ENCODE measurements at places on chromosomes 1 and 21. TPM values are rescaled to one million over a fixed set of nuclear protein-coding genes. Genes with fewer than 3 reads are reported as not detected.

CRYAA gene
- polyA plus RNA-seq, result not detected

PACC1 gene
- polyA plus RNA-seq, result 8.1 TPM

PPIAL4G gene
- not detected for polyA plus RNA-seq

SLC25A34 gene
- 1.7 TPM for polyA plus RNA-seq

PRAMEF25 gene
- not detected for polyA plus RNA-seq

KLHDC9 gene
- polyA plus RNA-seq, result 5.8 TPM

ZNF695 gene
- 0.23 TPM for polyA plus RNA-seq

DNA sequence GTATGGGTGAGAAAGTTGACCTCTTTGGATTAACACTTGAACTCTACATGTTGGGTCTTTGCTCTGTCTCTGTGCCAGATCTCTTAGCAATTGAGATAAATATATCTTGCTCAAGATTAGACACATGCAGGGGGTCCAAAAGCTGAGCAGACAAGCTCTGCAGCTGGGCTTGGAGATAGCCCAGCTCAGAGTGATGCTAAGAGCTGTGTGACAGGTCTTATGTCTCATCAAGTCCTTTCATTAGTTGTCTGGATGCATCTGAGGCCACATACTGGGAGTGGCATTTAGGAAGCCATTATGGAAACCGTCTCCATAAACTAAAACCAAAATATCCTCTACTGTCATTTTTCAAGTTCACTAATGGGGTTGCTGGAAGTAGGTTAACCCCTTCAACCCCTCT, 289.4 kb upstream of the DUSP10 start:
- DNase-seq, result no peak

DNA sequence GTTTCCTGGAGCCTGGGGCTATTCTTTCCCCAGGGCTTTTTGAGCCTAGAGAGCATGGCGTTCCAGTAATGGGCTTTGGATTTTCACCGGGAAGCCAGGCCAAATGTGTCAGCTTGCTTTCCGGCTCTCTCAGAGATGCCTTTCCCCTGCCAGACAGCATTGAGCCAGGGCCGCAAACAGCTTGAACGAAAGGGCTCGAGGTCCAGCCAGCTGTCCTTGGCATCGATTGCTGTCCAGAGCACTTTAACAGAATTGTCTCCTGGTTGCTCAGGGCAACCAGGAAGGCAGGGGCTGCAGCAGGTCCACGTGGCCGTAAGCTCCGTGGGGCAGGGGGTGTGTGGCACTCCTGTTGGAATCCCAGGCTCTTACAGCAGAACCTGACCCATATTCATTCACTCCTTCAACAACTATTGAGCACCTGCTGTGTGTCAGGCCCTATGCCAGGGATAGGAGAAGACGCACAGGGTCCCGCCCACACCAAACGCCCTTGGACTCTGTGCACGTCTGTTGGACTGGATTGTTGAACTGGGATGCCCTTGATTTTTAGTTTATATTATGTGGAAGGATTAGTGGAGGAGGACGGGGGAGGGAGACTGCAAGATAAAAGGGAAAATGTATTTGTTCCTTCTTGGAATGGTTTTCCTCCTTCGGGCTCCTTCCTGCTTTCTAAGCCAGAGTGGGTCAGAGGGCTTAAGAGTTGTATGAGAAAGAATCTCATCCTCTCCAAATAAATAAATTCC, 38.7 kb upstream of the EFHD2 start:
- DNase-seq, result peak; percentile 78

- DNase-seq, result no peak
These were observed 1.2 kb upstream of the VPS45 start for GRCh38 chr1:150066328-150066727.

DNA sequence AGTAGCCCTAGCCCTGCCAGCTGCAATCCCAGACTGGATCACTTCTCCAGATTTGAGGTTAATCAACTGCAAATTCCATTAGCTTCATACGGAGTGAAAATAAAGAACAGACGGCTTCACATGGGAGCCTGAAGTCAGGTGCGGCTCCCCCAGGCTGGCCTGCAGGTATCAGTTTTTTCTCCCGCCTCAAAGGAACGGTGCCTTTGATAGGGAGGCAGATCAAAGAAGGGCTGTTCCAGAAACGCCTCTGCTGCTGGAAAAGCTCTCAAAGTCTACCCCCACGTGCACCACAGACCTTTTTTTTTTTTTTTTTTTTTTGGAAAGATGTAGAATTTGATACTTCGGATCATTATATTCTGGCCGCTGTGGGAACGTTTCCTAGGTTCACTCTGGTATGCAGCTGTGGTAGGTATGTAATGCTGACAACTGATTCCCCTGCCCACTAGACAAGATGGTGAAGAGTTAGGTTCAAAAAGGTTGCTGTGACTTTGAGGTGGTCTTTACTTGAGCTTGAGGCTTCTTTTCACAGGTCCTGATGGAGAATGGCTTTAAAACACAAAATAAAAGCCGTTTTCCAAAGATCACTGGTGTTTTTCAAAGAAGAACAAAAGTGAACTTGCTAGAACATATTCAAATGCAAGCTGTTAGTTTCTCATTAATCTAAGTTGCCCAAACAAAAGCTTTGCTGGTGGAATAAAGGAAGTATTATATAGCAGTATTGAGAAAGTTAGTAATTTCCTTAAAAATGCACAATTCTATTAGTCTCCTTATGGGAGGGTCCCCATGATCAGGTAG, 189.0 kb upstream of the NFIA start:
- no peak for DNase-seq

GRCh38 chr1:198179556-198179981, 22.8 kb downstream of the NEK7 start:
- DNase-seq, result peak; percentile 57

GRCh38 chr1:30450148-30450817, 273.1 kb downstream of the MATN1 start:
- DNase-seq, result no peak

- DNase-seq, result no peak
These were observed 18.1 kb downstream of the URB2 start for GRCh38 chr1:229643996-229644745.

GRCh38 chr1:229753764-229754551, 127.9 kb downstream of the URB2 start:
- DNase-seq, result no peak

GRCh38 chr1:155026588-155026987, 7.0 kb downstream of the DCST2 start:
- DNase-seq, result no peak

- no peak for DNase-seq
These were observed 10.8 kb downstream of the NTMT2 start for GRCh38 chr1:170156594-170156993.

DNA sequence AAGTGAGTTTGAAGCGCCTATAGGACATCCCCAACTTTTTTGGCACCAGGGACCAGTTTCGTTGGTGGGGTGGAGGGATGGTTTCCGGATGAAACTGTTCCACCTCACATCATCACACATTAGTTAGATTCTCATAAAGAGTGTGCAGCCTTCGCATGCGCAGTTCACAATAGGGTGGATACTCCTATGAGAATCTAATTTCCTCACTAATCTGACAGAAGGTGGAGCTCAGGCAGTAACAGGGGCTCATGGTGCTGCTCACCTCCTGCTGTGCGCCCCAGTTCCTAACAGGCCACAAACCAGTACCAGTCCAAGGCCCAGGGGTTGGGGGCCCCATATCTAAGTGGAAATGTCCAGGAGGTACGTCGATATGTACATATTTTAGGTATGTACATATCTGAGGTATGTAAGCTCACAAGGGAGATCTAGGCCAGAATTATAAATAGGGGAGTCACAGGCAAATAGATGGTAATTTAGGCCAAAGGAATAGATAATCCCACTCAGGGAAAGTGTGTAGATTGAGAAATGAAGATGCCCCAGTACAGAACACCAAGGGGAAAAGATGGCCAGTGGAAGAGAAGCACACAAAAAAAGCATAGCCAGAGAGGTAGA, 27.5 kb upstream of the RASAL2 start:
- no peak for DNase-seq

GRCh38 chr1:223109581-223110026, 33.4 kb downstream of the TLR5 start:
- no peak for DNase-seq

All from lung (tissue), 17 donors.